Stimulated activated CD8-positive, alpha-beta memory T cell treated with anti-CD3 and anti-CD28 coated beads, Interleukin-4, amount 100 ng/mL, for 1 hour (primary cell): ENCODE measurements at places on chromosomes 7 and 10.

DNA sequence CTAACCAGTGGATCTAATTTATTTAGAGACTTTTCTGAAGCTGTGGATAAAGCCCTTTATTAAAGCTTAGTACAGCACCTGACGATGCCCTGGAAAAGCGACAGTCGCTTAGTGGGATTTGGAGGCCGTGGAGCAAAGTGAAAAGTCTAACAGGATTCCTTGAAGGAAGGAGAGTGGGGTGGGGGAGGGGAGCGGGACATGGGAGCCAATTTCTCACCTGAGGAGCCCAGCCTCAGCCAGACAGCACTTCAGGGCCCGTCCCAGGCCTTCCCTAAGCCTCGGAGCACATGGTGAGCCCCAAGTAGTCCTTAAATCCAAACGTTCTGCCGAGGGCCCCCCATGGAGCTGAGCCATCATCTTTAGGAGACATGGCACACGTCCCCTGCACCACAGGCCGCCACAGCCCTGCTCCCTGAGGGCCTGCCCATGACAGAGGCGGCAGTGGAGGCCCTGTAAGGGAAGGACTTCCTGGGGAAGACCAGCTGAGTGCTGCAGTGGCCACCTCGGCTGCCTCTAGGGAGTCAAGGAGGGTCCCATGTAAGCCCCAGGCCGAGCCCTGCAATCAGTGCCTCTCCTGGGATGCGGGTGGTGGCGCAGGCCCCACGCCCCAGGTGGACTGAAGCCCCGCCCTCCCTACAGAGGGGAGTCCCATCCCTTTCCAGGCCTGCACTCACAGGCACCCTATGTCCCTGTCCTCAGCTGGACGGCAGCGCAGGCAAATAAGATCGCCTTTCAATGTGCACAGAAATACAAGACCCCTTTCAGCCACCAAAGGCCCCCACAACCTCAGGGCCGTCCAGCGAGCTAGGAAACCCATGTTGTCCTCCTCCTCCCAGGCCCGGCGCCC, 187.0 kb downstream of the MAD1L1 start:
- DNase-seq, result no peak

DNA sequence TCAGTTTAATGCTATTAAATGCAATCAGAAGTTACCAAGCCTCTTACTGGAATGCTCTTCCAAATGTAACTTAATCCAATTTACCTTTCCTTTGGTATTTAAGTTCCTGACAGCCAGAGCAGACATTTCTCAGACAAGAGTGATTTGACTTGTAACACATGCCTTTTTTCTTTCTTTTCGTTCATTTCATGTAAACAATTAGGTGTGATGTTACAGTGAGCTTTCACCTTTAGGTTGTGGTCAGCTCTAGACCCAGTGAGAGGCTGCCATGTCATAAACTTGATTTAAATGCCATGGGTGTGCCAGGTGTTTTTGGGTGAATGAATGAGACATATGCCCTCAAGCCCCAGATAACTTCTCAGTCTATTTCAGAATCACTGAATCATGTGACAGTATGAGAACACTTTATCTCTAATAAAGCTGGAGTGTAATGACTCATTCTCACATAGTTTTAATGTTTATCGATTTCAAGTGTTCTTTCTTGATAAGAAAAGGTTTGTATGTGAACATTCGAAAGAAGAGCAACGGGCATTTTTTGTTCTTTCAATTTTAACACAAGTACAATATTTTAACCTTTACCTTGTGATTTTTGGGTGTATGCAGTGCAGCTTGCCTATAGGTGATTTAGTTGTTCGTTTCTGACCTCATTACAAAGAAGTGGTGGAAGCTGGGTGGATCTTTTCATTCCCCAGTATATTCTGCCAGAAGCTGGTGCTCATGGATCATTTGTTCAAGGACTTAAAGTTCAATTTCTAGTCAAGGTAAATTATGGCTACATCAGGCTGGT, 61.5 kb downstream of the CHN2 start:
- DNase-seq, result no peak

- no peak for DNase-seq
Observed at GRCh38 chr10:100858261-100858660, 54.5 kb upstream of the SLF2 start.

GRCh38 chr7:70082099-70082611, 483.9 kb downstream of the AUTS2 start:
- no peak for DNase-seq

GRCh38 chr7:73452999-73453635, 19.5 kb downstream of the FZD9 start:
- no peak for DNase-seq

- no peak for DNase-seq
Observed at GRCh38 chr7:35259523-35259908, 5.6 kb upstream of the TBX20 start.

DNA sequence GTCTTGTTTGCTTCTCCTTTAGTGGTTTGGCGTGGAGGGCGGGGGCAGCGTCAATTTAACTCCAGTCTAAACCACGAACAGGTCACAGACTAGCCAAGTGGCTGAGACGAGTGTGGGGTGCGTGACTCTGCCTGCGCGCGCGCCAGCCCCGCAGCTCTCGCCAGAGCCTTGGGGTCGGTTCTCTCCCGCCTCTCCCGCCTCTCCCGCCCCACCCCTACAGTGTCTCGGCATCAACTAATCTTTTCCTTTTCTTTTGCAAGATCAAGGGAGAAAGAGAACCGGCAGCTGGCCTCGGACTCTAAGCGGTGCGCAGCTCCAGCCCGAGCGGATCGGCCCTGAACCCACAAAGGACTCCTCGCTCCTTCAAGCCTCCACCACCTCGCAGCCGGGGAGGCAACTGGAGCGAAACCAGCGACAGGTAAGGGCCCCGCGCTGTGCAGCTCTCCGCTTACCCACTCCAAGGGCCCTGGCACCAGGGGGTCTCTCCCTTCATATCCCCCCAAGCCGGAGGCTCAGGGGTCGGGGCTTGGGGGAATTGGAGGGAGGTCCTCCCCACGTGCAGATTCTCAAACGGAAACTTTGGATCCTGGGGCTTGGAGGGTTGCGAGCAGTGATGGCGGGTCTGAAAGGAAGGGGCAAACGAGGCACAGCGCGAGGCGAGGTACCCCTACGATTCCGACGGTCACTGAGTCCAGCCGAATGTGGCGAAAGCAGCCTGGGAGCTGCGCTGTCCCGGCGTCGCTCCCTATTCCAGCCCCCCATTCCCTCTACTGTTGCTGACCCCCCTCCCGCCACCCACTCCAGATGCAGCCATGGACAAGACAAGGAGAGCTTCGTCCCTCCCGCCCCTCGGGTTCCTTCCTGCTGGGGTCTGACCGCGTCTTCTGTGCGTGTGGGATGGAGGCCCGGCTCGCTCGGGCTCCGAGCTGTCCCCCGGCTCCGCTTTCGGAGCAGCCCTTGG, 829 bp downstream of the CHRM2 start:
- no peak for DNase-seq

DNA sequence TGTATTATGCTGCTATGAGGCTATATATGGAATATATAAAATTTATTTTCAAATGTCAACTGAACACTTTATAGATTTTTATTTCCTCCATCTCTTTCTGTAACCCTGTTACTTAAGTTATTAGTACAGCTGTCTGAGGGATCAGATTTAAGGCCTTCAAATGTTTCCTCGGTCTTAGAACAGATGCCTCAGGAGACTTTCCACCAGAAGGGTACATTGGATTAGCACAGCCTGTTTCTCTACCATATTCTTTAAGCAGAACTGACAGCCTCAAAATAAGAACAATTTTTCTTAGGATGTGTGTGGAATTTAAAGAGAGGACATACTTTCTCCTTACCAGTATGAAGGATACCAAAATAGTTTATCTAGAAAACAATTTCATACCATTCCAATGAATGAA, 53.0 kb upstream of the HGF start:
- DNase-seq, result no peak

- no peak for DNase-seq
Observed at GRCh38 chr10:89173075-89173474, 34.0 kb downstream of the CH25H start.

- DNase-seq, result no peak
Observed at GRCh38 chr7:95316588-95316987, 7.7 kb downstream of the PON1 start.
